NCI-H146 (cell line): ENCODE measurements at places on chromosomes 16 and 17.

DNA sequence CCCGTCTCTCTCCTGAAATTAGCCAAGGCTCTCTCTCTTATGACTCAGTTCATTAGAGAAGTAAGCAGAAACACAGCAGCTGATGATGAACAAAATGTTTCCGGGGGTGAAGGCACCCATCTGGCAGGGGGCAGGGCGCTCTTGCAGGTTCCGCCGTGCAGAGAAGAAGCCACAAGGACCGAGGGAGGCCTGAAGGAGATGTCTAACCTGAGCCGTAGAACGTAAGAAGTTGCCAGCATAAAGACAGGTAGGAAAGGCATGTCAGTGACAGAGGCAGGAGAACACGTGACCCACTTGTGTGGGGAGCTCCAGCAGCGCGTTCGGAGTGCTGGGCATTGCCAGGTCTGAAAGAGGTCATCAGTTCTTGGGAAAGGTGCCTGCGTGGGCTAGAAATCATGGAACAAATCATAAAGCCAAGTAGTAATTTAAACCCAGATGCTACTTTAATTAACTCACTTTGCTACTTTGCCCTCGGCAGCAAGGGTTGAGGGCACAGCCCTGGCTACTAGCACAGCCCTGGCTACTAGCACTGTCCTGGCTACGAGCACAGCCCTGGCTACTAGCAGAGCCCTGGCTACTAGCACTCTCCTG is 198.6 kb downstream of the RPTOR start:
- no peak for DNase-seq

GRCh38 chr17:18235743-18236256 is 10.4 kb downstream of the LLGL1 start:
- no peak for DNase-seq

DNA sequence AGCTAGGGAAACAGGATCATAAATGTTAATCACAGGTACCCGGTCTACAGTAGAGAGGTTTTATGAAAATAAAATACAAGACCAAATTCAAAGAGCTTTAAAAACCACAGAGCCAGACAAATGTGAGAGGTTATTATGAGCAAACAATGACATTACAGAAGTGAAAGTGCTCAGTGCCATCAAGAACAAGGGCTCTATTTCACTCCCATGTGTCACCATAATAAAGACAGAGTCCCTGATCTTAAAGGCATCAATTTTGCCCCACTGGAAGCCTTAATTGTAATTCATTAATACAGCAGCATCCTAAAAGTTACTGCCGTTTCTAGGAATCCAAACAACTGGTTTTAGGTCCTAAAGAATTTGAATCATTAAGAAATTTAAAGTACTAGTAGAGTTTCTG is 43.7 kb upstream of the CDRT4 start:
- no peak for DNase-seq

- no peak for DNase-seq
Observed at GRCh38 chr16:66292241-66292935, 74.1 kb upstream of the CDH5 start.

DNA sequence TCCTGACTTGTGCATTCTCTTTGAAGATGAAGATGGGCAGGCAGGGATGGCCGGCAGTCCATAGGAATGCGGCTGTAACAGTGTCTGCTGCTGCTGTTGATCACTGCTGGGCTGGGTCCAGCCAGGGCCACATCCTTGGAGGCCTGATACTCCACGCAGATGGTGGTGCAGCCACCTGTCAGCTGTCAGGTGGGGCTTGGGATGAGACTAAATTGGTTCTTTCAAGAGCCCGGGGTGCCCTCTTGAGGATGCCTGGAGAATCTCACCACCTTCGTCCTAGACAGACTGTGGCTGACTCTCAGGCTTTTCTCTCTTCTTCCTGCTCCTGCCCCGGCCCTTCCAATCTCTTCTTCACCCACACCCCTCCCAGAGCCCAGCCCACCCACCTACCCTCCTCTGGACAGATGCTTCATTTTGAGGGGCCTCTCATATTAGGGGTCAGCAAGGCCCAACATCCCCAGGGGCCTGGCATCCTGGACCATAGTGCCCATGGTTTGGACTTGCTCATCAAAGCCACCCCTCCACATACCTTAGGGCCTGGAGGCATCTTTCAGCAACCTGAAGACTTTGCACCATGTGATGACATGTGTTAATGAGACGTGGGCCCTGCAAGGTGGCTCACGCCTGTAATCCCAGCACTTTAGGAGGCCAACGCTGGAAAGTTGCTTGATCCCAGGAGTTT is 19.1 kb downstream of the OSBPL7 start:
- peak; percentile 87 for DNase-seq

DNA sequence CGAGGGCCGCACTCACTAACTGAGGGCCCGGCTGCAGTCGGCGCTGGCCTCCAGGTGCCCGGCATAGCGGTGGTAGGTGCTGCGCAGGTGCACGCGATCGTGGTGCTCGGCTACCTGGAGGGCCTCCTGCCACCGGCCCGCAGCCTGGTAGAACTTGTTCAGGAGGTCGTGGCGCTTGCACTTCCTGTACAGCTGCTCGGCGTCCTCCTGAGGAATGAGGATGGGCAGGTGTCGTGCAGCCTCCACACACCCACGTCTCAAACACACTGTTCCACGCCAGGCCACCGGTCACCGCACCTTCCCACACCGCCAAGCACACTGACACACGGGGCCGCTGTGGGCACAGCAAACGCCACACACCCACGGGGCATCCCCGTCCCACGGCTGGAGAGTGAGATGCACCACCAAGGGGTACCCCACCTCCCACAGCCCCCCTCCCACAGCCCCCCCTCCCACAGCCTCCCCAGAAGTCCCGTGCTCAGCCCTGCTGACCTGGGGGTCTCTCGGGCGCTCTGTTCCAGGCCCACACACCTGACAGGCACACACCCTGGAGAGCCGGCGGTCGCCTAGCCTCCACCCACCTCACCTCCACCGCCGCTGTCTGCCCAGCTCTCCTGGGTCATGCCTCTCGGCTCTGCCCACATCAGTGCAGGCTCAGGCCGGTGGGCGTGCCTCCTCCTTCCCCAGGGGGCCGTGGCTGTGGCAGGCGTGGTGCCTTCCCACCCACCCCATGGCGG is 7.4 kb upstream of the TMEM204 start:
- DNase-seq, result no peak

DNA sequence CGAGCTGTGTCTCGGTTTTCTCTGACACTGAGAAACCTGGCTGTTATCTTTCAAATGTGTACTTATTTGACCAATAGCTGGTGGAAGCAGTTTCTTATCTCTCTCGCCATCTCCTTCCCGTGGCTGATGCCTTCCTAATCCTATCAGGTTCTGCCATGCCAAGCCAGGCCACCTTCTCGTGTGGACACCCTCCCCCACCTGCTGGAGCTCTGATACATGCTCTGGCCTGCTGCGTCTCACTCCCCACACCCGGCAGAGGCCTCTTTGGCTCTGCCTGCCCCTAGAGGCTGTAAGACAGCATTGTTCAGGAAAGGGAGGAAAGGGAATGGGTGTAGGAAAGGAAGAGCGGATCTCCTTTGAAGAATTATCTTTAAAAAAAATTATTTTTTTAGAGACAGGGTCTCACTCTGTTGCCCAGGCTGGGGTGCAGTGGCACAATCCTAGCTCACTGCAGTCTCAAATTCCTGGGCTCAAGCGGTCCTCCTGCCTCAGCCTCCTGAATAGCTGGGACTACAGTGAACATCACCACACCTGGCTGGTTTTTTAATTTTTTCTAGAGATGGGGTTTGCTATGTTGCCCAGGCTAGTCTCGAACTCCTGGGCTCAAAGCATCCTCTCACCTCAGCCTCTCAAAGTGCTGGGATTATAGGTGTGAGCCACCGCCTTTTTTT is 7.5 kb upstream of the ARMC5 start:
- peak; percentile 75 for DNase-seq

- DNase-seq, result no peak
Observed at GRCh38 chr16:87569601-87570571, 32.4 kb upstream of the JPH3 start.

DNA sequence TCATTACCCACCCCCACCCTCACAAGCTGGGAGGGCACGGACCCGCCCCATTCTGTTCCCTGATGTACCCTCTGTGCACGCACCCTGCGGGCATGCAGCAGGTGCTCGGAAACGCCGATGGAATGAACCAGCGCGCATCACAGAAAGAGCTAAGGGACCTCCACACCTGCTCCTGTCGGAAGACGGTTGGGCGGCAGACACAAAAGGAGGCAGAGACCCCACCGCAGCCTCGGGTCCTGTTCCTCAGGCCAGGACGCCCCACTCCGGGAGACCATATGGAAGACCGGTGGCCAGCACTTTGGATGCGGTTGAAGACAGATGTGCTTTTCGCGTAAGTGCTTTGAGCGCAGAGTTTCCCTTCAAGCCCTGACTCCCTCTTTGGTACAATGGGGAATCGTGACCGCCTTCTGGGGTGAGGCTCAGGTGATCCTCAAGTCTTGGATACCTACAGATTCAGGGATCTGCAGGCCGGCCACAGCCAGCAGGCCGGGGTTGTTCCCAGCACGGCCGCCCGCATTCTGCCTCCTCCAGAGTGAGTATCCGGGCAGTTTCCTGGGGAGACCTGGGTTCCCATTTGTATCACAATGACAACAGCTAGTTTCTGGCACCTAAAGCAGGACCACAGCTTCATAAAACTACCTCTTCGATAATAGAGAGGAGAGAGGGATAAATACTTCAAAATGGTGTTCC is 123.1 kb downstream of the FOXL1 start:
- no peak for DNase-seq

DNA sequence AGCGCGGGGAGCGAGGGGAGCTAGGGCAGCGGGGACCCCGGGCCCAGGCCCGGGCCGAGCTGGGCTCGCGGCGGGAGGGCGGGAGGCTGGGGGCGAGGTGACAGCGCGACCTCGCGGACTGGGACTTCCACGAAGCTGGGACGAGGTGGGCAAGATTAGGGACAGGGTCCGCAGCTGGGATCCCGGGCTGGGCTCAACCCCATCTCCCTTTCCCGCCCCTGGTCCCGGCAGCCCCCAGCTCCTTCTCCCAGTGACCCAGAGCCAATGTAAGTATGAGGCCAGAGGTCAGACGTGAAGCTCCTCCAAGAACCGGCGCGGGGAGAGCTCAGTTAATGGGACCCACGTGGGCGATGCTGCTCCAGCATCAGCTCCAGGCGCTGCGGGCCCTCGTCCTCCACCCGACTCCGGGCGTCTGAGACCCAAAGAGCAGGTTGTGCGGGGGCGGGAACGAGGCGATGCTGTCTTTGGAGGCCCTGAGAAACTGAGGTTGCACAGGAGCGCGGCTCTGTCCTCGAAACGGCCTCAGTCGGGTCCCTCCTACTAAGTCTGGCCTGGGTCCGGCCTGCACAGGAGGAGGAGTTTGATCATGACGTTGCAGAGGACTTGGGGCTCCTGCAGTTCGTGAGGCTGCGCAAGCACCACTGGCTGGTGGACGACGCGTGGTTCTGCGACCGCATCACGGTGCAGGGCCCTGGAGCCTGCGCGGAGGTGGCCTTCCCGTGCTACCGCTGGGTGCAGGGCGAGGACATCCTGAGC is 585 bp downstream of the ALOX12 start:
- no peak for DNase-seq

GRCh38 chr17:72381597-72382397 is 261.0 kb downstream of the SOX9 start:
- peak; percentile 98 for DNase-seq

- DNase-seq, result no peak
Observed at GRCh38 chr16:84486126-84486525, 18.3 kb downstream of the MEAK7 start.

DNA sequence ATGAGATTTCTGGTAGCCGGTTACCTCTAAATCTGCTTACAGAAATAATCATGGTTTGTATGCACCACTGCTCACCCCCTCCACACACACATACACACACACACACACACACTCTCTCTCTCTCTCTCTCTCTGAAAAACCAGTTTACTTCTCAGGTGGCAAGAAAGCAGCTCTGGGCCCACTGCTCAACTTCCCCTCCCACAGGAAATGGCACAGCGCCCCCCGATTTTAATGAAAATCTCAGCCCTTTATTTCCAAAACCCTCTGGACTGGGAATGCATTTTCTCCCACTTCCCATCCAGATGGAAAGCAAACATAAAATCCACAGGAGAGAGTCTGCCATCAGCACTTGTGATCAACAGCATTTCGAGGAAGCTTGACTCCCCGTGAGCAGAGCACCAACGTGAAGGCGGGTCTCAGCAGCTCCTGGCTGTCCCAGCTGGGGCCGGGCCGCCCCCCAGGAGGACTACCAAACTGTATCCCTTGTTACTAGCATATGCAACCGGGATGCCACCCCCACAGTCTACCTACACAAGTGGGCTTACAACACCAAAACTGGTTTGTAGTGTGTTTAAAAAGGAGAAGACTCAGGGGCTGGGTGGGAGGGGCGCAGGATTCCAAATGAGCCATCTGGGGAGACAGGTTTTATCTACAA is 121.1 kb downstream of the SLC39A11 start:
- DNase-seq, result no peak

DNA sequence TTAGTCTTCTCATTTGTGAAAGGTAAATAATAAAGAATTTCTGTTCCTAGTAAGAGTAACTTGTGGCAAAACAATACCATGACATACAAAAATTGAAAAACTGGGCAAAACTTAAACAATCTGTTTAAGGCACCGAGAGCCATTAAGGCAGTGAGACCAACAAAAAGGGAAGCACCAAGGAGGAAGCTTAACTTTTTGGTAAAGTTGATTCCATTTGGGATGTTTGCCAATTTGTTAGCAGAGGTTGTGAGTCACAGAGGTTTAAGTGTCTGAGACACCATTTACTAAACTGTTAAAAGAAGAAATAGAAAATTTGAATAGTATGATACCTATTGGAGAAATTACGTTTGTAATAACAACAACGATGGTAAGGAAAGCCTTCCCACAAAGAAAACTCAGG is 4.9 kb downstream of the SLC35G3 start:
- no peak for DNase-seq

- peak; percentile 89 for DNase-seq
Observed at GRCh38 chr17:58513965-58514769, at the start of gene MTMR4. MTMR4 (minus strand) TSS chr17:58514638; CDS start chr17:58514407, 231 bp downstream.

GRCh38 chr17:17156107-17156506 is 50.0 kb downstream of the PLD6 start:
- no peak for DNase-seq

- DNase-seq, result no peak
Observed at GRCh38 chr16:29663016-29663806, at the start of gene SPN. SPN (plus strand) TSS chr16:29663247; CDS start chr16:29663729, 482 bp downstream.

DNA sequence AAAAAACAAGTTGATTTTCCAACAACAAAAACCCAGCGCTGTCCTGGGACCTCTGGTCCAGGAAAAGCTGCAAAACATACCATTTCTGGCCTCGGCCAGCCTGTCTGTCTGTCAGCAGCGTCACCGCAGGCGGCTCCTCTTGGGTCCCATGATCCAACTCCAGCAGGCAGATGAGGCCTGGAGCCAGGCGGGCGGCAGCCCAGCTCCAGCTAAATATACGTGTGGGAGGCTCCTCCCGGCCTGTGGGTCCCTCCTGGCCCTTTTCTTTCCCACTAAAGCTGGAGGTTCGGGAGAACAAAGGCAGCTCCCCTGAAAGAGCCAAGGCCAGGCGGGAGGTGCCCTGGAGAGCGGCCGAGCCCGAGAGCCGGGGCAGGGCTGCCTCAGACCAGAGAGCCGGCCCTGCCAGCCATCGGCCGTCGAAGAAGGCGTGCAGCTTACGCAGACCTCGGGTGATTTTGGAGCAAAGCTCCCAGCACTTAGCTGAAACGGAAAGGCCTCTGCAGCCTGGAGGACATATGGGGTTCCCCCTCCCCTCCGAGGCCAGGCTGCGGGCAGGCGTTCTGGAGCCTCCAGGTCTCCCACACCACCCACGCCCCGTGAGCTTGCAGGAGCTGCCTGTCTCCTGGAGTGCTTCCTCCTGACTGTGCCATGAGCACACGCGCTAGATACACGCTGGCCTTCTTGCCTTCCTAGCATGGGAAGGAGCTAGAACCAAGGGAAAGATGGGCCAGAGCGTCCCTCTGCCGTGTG is 19.9 kb upstream of the JPH3 start:
- DNase-seq, result no peak

- DNase-seq, result no peak
Observed at GRCh38 chr17:68579194-68579927, 21.8 kb downstream of the FAM20A start.
